ENCODE measurements at places on chromosomes 5 and 9. TPM values are rescaled to one million over a fixed set of nuclear protein-coding genes. Genes with fewer than 3 reads are reported as not detected.

The PALM2AKAP2 gene
- 84.2 TPM for total RNA-seq

The IGFBPL1 gene
- total RNA-seq, result 34.0 TPM

The NTRK2 gene
- 12.6 TPM for total RNA-seq

The AIF1L gene
- total RNA-seq, result 21.9 TPM

The TMC1 gene
- total RNA-seq, result not detected

The MROH2B gene
- not detected for total RNA-seq

The C5orf63 gene
- 2.0 TPM for total RNA-seq

The ST6GALNAC4 gene
- total RNA-seq, result 61.2 TPM

The ACOT12 gene
- total RNA-seq, result 2.3 TPM

The PCYOX1L gene
- 7.8 TPM for total RNA-seq

The APBA1 gene
- 9.5 TPM for total RNA-seq

The C5orf34 gene
- total RNA-seq, result 3.0 TPM
